MV-4-11 (cell line): ENCODE measurements at places on chromosomes 7 and 10.

- DNase-seq: no peak
Measured at GRCh38 chr7:52771177-52771576, 264.3 kb upstream of the POM121L12 start.

DNA sequence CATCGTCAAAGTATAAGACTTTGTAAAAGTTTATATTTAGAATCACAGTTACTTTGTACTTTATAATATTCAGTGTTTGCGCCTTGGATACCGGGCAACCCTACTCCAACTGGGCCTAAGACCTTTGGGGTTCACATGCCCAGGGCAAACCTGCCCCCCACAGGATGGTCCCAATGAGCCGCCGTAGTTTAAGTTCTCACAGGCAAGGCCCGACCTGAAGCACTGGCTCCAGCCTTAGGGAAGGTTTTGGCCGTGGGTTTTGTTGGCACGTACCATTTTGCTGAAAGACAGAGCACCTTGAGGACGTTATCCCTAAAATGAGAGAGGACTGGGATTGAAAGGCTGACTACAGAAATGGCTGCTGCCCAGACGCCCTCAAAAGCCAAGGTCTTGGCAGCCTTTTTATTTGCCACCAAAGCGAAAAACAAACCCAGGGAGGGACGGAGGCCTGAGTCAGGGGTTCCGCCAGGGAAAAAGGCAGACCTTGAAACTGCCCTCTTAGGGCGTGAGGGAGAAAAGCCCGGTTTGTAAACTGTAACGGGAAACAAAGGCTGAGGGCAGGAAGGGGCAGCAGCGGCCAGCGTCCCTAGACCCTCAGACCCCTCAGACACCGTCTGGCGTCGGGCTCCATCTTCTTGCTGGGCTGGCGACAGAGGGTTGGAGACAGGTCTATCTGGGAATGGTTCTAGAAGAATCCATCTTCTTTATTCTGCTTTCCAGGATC, at the start of gene CCDC172:
Gene CCDC172 (plus strand): TSS at position 222 of the 724 bp plus-strand sequence. CDS start 564 bp downstream, outside the sequence.
- no peak for DNase-seq

- no peak for DNase-seq
Measured at GRCh38 chr7:8931906-8932646, 498.7 kb downstream of the NXPH1 start.

- no peak for DNase-seq
Measured at GRCh38 chr10:76396134-76396533, 964.7 kb downstream of the LRMDA start.

DNA sequence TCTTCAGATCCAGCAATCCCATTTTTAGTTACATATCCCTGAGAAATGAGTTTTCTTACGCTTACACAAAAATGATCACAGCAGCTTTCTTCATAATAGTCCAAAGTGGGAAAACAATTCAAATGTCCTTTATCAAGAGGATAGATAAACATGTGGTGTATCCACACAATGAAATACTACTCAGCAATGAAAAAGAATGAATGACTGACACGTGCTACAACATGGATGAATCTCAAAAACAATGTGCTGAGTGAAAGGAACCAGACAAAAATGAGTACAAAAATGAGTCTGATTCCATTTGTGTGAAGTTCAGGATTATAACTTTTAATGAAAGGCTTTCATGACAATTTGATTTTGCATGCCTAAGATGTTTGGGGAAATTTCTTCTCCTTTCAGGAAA, 139.1 kb downstream of the WNT2 start:
- DNase-seq: no peak

GRCh38 chr7:125644109-125644508, 714.5 kb upstream of the POT1 start:
- DNase-seq: no peak

- DNase-seq: peak; percentile 1
Measured at GRCh38 chr7:137169282-137169698, 174.2 kb downstream of the PTN start.

DNA sequence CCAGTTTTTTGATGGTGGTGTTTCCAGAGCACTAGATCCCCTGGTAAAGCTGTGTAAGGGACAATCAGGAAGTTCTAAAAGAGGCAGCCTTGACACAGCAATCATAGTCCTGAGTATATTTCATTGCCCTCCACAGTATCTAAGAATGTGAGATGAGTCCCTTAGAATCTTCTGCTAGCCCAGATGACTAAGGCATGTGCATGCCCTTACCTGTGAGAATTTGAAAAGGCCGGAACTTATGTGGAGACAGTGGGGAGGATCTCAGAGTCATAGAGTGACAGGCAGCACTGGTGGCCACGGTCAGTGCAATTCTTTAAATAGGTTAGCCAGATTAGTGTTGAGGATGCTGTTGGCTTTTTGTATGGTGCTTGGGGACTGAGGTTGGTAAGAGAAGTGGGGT, 361.4 kb upstream of the VSTM2A start:
- no peak for DNase-seq

DNA sequence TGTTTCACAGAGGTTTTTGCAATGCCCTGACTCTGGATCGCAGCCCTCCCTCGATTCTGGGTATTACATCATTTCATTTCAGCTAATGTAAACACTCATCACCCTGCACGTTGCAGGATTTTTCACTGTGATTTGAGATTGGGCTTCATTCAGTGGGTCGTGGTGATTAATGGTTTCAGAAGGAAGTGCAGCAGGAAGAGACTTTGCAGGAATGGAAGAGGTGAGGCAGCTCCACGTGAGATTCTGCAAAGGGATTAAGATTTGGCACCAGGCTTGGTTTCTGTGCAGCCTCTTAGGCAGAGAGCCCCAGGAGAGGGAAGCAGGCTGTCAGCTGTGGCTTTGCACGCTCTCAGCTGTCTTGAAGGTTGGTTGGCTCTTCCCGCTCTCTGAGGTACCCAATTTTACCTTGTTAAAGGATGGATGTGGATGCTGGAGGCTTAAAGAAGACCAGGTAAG, 95.2 kb downstream of the PLCE1 start:
- DNase-seq: no peak

DNA sequence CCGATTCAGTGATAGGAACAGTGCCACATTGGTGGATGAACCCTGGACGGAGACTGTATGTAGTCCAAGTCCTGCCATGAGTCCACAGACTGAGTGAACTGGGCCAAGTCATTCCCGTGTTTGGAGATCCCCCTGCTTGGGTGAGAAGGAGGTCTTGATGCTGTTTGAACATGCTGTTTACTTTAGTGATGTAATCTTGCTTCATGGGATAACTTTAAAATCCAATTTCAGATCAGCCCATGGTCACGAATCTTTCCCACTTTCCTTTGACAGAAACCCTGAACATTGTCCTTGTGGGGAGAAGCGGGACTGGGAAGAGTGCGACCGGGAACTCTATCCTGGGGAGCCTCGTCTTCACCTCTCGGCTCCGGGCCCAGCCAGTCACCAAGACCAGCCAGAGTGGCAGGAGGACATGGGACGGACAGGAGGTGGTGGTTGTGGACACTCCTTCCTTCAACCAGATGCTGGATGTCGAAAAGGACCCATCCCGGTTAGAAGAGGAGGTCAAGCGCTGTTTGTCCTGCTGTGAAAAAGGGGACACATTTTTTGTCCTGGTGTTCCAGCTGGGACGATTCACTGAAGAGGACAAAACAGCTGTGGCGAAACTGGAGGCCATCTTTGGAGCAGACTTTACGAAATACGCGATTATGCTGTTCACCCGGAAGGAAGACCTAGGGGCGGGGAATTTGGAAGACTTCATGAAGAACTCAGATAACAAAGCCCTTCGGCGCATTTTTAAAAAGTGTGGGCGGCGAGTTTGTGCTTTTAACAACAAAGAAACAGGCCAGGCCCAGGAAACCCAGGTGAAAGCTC, 26.6 kb downstream of the GIMAP8 start:
- no peak for DNase-seq

GRCh38 chr7:55026867-55027490, 8.2 kb downstream of the EGFR start:
- no peak for DNase-seq

GRCh38 chr10:117457932-117458331, 82.7 kb upstream of the PDZD8 start:
- DNase-seq: no peak

- DNase-seq: peak; percentile 82
Measured at GRCh38 chr7:114942446-114943175, 20.7 kb downstream of the MDFIC start.

DNA sequence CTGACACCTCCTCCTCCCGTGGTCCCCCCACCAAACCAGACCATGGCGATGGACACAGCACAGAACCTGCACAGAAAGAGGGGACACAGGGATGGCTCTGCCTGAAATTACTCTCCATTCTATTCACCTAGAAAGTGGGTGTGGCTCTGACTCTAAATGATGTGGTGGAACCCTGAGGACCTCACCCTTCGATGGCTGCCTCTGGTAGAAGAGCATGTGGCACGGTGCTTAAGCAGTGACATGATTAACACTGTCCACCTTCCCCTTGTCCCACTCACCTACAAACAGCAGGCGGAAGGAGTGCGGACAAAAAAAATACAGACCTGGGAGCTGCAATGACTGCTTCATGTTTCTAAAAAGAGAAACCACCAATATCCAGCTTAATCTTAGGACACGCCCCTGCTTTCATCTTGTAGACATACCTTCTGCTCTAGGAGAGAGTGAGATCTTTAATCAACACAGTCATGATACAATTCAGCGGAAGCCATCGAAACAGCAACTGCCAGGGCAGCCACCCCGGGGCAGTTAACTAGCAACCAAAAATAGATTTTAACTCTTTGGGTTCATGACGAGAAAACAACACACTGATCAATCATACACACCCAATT, 11.4 kb downstream of the JCAD start:
- DNase-seq: no peak

DNA sequence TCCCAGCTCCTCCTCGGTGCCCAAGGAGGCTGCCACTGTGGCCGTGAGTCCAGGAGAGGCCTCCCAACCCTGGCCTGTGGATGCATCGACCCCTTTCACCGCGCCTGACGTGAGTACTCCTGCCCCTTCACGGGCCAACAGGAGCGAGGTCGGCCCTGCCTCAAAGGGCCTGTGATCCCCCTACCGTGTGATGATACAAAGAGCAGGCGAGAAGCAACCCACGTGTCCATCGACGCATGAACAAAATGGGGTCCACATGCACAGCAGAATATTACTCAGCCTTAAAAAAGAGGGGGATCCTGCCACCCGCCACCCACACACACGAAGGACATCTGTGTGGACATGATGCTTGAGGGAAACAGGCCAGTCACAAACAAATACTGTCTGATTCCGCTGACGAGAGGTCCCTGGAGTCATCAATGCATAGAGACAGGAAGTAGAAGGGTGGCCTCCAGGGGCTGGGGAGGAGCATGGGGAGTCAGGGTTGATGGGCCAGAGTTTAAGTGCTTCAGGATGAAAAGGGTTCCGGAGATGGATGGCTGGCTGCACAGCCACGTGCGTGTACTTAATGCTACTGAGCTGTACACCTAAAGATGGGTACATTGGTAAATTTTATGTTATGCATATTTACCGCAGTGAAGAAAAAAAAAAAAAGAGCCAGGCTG, 151.9 kb downstream of the PRKAG2 start:
- no peak for DNase-seq

GRCh38 chr7:34107276-34107675, 201.9 kb downstream of the BMPER start:
- no peak for DNase-seq

GRCh38 chr10:96967847-96968246, 135.7 kb downstream of the LCOR start:
- no peak for DNase-seq

DNA sequence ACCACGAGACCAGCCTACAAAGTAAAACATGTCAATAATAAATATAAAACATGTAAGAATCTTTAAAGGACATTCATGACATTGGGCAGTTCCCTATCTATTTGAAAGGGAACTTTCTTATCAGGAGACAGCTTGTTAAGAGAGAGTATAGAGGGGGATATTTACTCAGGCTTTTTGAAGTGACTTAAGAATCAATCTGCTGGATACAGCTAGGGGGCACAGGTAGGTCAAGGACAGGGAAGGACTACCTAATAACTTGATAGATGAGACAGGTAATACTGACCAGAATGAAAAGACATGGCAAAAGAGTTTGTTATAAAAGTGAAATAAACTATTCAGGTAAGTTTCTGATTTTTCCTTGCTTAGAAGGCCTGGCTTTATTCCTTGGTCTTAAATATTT, 21.8 kb upstream of the LRRD1 start:
- DNase-seq: no peak

DNA sequence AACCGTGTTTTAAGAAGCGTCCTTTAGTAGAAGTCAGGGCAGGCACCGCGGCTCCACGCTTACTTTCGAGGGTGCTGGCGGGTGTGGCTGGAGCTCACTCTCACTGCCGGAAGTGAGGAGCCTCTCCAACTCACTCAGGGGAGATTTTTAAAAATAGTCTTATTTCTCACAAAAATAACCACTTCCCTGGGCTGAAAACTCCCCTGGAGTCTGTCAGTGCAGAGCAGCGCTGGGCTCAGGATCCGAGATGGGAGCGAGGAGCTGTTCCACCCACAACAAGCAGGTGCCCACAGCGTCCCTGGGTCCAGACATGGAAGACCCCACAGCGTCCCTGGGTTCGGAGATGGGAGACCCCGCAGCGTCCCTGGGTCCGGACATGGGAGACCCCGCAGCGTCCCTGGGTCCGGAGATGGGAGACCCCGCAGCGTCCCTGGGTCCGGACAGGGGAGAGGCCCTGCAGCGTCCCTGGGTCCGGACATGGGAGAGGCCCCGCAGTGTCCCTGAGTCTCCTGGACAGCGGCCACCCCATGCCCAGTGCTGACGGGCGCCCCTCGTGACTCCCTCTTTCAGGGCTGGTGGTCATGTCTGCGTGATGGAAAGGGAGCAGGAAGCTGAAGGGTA, 51.2 kb downstream of the VIPR2 start:
- peak; percentile 26 for DNase-seq

- DNase-seq: no peak
Measured at GRCh38 chr7:102463841-102464576, 654 bp downstream of the ALKBH4 start.

- DNase-seq: peak; percentile 57
Measured at GRCh38 chr7:76358011-76358480, 745 bp downstream of the YWHAG start.

DNA sequence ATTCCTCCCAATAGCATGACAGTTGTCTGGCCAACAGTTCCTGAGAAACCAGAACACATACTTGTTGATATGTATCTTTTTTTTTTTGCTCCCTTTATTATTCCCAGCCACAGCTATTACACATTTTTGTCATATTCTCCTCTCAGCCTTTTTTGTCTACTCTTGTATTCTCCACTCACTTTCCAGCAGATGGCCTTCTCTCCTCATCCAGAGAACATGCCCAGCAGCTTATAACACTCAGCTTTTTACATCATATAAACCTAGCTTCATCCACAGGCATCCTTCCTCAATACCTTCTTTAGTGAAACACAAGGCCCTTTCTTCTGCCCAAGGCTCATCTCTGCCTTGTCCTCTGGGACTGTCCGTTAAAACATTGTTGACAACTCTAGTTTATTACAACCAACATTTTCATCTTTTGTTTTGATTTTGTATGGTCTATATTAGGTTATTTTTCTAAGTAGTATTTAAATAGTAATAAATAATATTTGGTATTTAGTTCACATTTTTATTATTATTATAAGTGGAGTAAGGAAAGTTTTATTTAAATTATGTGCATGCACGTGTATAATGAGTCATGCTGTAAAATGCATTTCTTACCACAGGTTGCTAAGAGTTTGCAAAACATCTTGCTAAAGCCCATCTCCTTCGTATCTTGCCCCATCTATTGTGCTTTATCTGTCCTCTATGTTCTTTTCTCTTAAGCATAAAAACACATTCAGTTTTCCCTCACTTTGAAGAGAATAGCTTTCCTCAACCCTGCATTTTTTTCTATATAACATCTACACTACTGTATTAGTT, 101.5 kb downstream of the ORC5 start:
- DNase-seq: no peak
